ENCODE measurements at places on chromosomes 6 and 20.

DNA sequence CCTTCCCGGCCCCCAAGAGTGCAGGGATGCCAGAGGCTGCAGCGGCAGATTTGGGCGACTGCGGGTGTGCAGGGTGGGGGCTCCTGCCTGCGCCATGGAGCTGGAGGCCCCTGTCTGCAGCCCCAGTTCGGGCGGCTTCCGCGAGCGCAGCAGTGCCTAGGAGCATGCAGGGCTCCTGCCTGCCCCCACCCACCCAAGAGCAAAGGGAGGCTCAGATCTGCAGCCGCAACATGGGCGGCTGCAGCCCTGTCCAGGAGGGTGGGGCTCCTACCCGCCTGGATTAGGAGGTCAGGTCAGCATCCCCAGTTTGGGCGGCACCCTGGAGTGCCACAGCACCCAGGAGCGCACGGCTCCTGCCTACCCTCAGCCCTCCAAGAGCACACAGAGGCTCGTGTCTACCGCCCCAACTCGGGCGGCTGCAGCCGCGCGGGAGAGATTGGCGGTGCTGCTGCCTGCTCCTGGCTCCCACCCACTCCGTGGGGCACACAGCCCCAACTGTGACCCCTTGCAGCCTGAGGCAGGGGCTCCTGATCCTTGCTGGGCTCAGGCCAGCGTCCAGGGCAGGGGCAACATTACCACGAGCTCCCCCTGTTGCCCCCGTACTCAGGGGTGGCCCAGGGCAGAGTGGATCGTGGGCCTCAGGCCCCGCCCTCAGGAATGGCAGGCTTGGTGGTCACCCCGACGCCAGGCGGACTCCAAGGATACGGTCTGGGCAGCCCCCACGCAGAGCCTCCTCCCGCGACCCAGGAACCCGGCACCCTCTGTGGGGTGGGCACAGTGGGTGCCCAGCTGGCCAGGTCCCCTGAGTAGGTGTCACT is 55.5 kb upstream of the UNC93A start:
- no peak for DNase-seq

DNA sequence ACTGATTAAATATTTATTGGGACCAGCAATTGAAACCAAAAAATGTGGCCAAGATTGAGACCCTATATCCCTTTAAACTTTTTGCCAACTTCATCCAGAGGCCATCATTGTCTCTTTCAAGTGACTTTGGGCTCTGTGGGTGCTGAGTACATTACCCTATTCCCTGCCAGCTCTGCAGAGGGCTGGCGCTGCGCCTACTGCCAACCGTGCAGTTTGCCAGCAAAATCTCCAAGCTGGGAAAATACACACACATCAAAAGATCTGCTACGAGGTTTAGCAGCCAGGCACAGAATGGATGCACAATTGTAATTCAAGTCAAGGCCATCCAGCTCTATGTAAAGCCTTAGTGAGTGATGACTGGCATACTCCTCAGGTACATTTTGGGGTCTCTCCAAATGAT is 125.0 kb downstream of the CBLN4 start:
- no peak for DNase-seq

- no peak for DNase-seq
These were observed 118.0 kb upstream of the THEMIS start for GRCh38 chr6:128018821-128019220.

DNA sequence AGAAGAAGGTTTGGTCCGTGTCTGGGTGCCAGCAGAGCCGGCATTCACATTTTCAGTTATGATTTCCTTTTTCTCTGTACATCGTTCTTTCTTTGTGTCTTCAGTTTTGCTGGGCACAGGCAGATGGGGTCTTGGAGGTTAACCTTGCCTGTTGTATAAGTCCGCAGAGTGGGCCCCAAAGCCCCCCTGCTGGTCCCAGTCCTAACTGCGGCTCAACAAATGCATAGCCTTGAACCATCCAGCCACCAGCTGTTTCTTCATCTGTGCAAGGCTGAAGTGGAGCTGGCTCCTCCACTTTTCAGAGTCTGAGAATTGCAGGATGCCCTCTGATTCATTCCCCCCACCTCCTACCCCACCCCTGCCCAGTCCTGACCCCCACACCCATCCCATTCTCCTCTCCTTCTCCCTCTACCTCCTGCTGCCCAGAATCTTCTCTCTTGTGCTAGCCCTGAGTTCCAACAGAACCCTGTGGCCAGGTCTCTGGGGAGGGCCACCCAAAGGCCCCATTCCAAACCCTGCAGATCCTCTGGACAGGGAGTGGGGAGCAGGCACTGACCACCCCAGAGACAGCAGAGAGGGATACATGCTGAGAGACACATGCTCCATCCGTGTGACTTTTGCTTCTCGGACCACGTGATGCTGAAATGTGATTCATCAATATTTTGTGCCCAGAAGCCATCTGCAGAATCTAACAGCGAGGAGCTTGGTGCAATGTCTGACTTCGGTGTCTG is 386.5 kb upstream of the SULF2 start:
- DNase-seq, result no peak

- DNase-seq, result no peak
These were observed 173.7 kb downstream of the PHACTR1 start for GRCh38 chr6:12890171-12890790.

- DNase-seq, result no peak
These were observed 10.9 kb downstream of the PSMB1 start for GRCh38 chr6:170542031-170542719.

- DNase-seq, result no peak
These were observed 119.7 kb downstream of the SH3BGRL2 start for GRCh38 chr6:79750806-79751205.

DNA sequence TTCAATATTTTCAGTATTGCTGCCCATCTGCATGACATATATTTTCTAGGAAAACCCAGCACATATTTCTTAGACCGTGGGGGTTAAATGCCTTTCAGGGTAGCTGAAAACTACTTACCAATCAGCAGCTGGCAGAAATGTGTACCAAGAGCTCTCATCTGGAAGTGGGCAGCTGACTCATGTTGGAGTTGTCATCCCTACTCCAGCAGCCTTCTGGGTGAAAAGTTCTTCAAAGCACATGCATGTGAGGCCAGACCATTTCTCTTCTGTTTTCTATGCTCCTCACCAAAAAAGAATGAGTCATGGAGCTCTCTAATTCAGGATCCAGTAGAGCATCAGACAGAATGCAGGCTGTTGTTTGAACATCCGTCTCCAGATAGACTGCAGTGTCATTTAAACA is 135.5 kb downstream of the PAX1 start:
- no peak for DNase-seq

DNA sequence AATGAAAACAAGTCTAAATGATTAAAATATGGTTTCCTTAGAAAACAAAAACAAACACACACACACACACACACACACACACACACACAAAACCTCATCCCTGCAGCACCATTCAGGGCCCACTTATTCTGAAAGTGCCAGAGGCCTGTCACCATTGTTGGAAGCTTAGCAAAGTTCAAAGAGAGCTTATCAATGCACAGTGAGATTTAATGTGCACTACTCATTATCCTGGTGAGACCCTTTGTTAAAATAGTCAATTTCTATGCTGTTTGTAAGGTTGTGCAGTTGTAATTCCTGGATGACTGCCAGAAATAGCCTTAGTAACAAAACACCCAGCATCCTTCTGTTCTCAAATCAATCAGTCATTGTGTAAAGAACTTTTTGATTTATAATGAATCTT is 482.9 kb downstream of the GRIK2 start:
- no peak for DNase-seq

All from Right ventricle myocardium inferior (tissue), 1 donor.